ENCODE measurements at places on chromosomes 7 and 10.

GRCh38 chr10:80684259-80684658 lies 146.6 kb downstream of the SH2D4B start:
- no peak for DNase-seq

DNA sequence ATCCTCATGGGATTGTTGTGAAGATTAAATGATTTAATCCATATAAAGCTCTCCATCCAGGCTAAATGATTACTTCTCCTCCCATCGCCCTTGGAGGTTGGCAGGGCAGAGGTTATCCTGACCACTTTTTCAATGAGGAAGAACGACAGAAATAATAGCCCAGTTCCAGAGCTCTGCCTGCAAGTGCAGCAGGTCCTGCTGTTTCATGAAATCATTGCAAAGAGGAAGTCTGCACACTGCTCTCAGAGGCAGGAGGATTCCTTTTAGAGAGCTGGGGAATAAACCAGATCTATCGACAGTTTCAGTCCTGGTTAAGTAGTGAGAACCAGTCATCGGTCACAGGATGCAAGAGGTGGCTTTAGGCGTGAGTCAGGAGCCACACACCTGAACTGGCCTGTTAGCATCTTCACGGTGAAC lies 25.0 kb upstream of the CDH23 start:
- peak; percentile 40 for DNase-seq

GRCh38 chr7:117682681-117683385 lies 190.4 kb downstream of the CTTNBP2 start:
- no peak for DNase-seq

GRCh38 chr10:129341087-129341486 lies 126.0 kb upstream of the MGMT start:
- no peak for DNase-seq

GRCh38 chr10:48431871-48432270 lies 125.4 kb downstream of the MAPK8 start:
- no peak for DNase-seq

DNA sequence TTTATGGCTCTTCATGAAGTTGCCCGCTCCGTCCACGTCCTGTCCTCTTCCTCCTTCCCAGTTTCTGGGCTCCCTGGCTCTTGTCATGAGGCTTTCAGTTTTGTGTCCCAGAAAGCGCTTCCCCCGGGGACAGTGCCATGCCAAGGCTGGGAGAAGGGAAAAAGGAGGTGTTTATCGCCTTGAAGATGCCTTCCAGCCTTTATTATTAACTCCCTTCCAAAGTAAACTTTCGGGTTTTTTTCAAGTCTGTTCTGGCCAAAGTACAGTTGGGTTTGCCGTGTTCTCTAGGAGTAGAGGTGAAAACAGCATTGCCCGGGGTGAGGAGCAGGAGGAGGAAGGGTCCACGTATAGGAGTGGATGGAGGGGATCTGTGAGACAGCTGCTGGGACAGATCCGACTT lies 117.2 kb downstream of the CUX1 start:
- no peak for DNase-seq

- DNase-seq, result no peak
Measured at GRCh38 chr10:5844345-5845055, 31.3 kb upstream of the GDI2 start.

GRCh38 chr7:142870566-142871259 lies 14.8 kb downstream of the TRPV6 start:
- DNase-seq, result no peak

GRCh38 chr7:20365486-20365885 lies 34.8 kb downstream of the ITGB8 start:
- no peak for DNase-seq

DNA sequence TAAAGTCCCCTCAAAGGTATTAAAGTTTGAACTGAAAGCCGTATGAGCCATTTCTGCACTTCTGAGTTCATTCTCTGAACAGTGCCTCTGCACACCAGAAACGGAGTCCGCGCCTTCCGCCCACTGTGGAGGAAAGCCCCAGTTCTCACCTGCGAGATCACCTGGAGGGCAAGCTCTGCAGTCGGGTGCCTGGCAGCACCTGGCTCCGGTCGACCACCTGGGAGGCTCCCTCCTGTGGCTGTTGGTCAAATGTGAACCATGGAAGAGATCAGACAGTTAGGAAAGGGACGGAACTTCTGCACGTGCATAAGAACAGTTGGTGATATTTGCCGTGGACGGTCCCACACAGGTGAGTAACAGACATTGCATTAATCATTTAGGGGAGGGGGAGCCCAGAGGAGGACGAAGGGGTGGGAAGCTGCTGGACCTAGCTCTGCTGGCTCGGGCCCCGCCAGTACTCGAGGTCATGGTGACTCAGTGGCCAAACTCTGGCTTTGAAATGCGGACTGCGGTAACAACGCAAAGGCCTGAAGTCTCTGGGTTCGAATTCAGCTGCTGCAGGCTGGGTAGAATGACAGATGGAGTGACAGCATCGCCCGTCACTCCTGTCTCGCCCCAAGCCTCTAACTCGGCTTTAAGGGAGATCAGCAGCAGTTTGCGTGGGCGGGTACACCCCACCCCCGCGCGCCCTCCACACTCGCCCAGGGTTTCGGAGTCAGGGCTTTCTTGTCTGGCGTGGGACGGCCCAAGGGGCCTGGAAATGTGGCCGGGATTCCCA lies 1.7 kb upstream of the DPYSL4 start:
- DNase-seq, result no peak

- no peak for DNase-seq
Measured at GRCh38 chr10:52143338-52143737, 170.7 kb upstream of the DKK1 start.

DNA sequence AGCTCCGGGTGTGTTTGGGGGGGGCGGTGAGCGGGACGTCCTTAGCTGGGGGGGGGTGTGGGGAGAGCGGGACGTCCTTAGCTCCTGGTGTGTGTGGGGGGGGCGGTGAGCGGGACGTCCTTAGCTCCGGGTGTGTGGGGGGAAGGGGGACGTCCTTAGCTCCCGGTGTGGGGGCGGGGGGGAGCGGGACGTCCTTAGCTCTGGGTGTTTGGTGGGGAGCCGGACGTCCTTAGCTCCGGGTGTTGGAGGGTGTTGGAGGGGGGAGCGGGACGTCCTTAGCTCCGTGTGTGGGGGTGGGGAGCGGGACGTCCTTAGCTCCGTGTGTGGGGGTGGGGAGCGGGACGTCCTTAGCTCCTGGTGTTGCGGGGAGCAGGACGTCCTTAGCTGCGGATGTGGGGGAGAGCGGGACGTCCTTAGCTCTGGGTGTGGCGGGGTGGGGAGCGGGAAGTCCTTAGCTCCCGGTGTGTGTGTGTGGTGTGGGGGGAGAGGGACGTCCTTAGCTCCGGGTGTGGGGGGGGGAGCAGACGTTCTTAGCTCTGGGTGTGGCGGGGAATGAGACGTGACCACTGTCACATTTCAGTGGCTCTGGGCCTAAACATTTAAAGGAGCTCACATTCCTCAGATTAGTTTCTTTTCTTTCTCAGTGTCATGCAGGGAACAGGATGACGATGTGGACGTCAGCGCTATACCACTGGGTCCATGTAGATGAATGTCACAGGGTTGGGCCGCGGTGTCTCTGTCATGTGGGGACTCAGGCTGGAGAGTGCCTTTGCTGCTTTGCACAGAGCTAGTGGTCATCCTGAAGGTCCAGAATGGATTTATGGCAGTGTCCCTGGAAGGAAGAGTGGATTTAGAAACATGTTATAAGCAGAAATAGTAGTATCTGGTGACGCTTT lies 7.5 kb downstream of the DYNC2I1 start:
- DNase-seq, result peak; percentile 34

DNA sequence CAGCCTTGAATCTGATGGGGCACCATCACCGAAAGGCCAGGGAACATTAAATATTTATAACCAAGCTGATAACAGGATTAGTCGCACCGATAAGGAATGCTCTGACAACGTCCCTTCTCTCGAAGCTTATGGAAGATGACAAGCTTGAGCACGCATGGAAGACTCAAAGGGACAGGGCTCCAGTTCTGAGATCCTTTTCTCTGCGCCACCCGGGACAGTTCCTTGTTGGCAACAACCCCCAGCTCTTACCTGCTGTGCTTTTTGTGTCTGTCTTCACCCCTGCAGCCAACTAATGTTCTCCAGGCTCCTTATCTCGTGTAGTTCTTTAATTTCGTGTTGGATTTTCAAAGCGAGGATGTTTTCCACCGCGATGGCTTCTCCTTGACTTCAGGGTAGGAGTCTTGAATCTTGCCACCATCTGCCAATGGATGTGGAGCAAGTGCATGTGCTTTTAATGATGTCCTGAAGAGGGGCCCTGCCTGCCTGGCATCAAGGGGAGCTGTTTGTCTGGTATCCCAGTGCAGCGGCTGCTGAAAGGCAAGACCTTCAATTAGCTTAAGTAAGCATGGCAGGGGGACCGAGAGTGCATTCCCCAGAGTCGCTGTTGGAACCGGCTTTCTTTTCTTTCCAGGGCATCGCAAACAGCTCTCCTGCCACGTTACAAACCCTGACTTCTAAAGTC lies 354 bp upstream of the FERD3L start:
- no peak for DNase-seq

DNA sequence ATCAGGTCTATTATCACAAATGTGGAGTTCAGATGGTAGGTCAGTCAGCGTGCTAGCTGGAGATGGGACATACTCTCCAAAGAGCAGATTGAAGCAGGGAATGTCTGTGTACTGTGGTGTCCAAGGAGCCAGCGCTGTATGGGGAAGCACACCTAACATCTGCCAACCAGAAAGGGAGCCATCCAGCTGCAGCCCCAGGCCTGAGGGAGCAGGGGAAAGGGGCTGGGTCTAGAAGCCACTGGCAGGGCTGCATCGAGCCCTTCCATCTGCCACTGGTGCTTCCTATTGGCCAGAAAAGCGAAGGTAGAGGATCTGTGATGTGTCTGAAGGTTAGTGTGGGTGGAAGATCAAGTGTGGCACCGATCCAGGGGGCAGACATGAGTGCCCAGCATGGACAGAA lies 8.0 kb upstream of the RAMP3 start:
- no peak for DNase-seq

DNA sequence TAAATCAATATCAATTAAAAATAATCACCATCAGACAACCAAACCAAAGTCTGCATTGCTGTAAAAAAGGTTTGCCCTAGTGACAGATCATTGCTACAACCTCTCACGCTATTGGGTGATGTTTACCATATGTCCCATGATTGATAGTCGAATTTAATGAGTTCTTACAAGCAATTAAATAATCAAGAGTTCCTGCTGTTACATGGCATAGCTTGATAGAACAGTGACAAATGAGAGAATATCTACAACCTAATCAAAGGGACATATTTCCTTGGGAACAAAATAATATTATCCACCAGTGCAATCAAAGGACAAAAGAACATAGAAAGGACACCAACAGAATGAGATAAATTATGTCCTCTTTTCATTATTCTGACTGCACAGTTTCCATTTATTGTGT lies 387.4 kb downstream of the ETV1 start:
- no peak for DNase-seq

- no peak for DNase-seq
Measured at GRCh38 chr10:106981452-106982075, 182.9 kb downstream of the SORCS1 start.

DNA sequence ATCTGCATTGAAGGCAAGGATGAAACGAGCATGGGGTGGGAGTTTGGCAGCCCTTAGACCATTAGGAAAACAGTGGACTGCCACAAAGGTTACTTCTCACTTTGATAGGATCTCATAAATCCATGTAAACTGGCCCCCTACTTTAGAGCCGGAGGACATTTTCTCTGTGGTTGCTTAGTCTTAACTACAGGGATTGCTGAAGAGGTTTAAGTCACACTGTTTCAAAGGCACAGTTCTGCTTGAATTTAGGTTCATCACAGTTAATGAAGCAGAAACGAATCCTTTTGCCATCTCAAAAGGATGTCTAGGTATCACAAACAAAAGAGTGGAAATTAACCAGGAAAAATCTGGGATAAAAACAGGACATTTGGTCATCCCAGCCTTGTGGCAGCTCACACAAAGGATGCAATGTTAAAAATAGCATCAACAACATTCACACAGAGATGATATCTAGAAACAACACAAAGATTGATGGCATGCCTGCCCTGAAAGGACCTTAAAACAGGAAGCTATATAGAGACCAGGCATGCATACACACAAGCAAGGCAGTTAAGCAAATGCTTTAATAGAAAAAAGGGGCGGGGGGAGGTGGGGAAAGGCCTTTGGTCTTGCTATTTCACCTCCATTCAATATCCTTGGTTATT lies 74.0 kb downstream of the DOCK4 start:
- no peak for DNase-seq

DNA sequence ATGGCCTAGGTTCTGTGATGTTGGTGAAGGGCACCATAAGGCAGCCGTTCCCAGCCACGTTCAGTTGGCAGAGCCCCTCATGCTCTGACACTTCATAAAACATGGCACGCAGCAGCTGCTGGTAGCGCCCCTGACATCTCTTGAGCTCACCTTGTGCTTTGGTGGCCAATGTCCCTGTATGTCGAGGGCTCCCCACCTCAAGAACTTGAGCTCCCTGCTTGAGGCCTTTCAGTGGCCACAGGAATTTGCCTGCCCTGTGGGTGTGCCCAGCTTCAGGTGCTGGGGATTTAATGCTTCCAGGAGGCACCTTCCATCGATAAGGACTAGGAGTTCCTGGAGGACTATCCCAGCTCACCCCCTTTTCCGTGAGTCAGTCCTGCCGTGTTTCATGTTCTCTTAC lies 9.5 kb upstream of the ZNF32 start:
- no peak for DNase-seq
